ENCODE measurements at places on chromosomes 5 and 9. TPM values are rescaled to one million over a fixed set of nuclear protein-coding genes. Genes with fewer than 3 reads are reported as not detected.

DNA sequence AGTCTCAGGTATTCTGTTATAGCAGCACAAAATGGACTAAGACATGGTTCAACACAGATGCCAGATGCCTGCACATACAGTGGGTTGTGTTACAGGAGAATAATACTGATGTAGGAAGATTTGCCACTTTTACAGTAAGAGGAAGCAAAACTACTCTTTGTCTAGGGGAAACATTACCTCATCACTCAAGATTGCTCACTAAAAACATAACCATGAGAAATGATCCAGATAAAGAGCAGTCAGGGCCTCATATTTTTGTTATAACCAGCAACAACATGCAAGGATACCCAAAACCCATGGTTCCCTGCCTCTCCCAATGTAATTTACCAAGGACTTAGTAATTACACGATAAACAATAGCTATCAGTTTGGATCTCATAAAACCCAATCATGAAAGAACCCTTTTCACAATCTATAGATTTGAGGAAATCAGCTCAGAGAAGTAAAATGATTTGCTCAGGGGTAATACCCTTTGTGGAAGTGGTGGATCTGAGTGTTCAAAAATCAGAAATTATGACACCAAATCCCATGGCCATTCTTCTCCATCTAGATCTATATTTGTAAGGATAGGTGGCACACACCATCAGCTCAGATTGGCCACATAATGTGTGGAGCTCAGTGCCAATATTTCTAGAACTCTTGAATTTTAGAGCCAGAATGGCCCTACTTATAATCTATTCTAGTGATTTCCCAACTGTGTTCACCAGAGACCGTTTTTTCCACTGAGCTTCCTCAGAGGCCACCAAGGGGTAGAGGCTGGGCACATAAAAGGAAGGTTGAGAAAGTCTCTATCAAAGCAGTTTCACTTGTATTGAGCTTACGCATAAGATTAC is 27.8 kb downstream of the DPYSL3 start:
- DNase-seq: no peak
- H3K4me1 ChIP-seq: no peaks in the 10 kb centered on the region

DNA sequence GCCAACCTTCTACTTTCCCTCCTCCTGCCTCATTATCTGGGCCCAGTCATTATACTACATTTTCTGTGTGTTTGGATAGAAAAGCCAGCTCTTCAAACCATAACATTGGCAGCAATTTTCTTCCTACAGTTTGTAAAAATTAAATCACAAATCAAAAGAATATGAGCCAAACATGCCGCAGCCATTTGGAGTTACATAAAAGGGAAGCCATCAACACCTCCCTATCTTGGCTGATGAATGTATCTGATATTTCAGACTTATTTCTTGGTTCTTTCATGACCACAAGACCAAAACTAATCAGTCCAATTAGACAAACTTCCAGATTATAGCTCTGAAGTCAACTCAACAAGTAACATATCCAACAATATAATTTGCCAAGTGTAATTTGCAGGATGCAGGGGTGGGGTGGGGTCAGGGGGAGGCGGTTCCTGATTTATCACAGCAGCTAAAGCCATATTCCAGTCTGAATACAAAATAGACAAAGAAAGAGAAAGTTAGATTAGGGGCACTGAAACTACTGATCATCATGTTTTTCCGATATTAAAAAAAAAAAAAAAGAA is 89.4 kb upstream of the CNTLN start:
- no peaks in the 10 kb centered on the region for H3K36me3 ChIP-seq
- H3K4me3 ChIP-seq: no peak overlapping the region
- no peak overlapping the region for H3K27ac ChIP-seq
- H3K4me1 ChIP-seq: no peaks in the 10 kb centered on the region
- DNase-seq: no peak
- no peaks in the 10 kb centered on the region for H3K27me3 ChIP-seq

The PCDHGA4 gene
- total RNA-seq: 0.54 TPM

The PHF24 gene
- 0.12 TPM for total RNA-seq

- H3K27me3 ChIP-seq: no peaks in the 10 kb centered on the region
- DNase-seq: peak; percentile 35
- no peak overlapping the region for H3K27ac ChIP-seq
- peaks cover 7% of the 10 kb centered on the region for H3K4me1 ChIP-seq
- H3K4me3 ChIP-seq: no peak overlapping the region
- no peaks in the 10 kb centered on the region for H3K36me3 ChIP-seq
Measured at GRCh38 chr5:38497946-38498345, 58.5 kb downstream of the LIFR start.

DNA sequence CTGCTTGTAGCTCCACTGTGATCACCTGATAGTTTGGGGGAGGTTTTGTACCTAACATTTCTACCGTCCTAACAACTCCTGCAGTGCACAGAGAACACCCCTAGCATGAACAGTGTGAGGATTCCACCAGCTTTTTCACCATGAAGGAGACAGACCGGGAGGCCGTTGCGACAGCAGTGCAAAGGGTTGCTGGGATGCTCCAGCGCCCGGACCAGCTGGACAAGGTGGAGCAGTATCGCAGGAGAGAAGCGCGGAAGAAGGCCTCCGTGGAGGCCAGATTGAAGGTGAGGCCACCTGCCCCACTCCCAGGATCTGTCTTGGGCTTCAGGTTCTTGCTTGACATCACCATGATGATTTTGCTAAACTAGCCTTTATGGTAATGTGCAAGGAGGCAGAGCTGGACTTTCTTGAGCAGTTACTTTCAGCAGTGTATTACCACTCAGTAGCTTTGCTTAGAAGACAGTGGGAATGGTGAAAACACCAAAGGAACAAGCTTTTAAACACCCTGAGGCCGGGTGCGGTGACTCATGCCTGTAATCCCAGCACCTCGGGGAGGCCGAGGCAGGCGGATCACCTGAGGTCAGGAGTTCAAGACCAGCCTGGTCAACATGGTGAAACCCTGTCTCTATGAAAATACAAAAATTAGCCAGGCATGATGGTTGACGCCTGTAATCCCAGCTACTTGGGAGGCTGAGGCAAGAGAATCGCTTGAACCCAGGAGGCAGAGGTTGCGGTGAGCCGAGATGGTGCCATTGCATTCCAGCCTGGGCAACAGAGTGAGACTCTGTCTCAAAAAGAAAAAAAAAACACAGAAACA is 3.3 kb downstream of the EXOC3 start:
- DNase-seq: no peak
- H3K27me3 ChIP-seq: no peaks in the 10 kb centered on the region
- H3K27ac ChIP-seq: peak overlapping the region; percentile 10
- no peaks in the 10 kb centered on the region for H3K4me1 ChIP-seq
- no peak overlapping the region for H3K4me3 ChIP-seq

- no peaks in the 10 kb centered on the region for H3K36me3 ChIP-seq
- DNase-seq: no peak
- no peaks in the 10 kb centered on the region for H3K4me1 ChIP-seq
- H3K4me3 ChIP-seq: no peak overlapping the region
Measured at GRCh38 chr5:161600156-161600555, 53.6 kb upstream of the GABRB2 start.

DNA sequence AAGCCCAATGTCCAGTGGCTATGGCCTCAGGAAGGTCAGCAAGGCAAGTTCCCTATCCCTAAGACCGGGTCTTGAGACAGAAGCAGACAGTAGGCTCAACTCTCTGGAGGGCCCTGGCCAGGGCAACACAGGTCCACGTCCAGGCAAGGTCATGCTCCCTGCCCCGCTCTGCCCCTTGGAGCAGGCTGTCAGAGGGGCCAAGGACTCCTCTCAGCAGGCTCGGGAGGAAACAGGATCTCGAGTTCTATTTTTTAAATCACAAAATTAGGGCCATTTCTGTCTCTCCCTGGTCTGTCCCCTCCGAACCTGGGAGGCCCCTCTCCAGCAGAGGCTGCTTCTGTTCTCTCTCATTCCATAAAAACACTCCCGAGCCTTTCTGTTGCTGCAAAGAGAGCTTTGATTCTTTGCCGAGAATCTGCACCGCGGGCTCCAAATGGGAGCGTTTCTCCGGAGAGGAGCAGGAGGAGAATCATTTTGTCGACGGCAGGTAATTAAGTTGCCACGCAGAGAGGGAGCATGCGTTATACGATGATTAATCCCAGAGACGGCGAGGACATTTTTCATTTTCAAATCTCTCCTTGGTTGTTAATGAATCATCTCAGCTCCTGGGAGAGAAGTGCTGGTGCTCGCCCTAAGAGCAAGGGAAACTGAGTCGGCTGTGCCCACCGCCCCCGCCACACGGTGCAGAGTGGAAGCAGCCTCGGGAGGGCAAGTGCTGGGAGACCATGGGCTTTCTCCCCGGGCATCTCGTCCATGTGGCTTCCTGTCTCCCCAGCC is 24.5 kb upstream of the FCN1 start:
- DNase-seq: no peak
- no peaks in the 10 kb centered on the region for H3K4me1 ChIP-seq
- H3K27ac ChIP-seq: no peak overlapping the region
- no peaks in the 10 kb centered on the region for H3K36me3 ChIP-seq

DNA sequence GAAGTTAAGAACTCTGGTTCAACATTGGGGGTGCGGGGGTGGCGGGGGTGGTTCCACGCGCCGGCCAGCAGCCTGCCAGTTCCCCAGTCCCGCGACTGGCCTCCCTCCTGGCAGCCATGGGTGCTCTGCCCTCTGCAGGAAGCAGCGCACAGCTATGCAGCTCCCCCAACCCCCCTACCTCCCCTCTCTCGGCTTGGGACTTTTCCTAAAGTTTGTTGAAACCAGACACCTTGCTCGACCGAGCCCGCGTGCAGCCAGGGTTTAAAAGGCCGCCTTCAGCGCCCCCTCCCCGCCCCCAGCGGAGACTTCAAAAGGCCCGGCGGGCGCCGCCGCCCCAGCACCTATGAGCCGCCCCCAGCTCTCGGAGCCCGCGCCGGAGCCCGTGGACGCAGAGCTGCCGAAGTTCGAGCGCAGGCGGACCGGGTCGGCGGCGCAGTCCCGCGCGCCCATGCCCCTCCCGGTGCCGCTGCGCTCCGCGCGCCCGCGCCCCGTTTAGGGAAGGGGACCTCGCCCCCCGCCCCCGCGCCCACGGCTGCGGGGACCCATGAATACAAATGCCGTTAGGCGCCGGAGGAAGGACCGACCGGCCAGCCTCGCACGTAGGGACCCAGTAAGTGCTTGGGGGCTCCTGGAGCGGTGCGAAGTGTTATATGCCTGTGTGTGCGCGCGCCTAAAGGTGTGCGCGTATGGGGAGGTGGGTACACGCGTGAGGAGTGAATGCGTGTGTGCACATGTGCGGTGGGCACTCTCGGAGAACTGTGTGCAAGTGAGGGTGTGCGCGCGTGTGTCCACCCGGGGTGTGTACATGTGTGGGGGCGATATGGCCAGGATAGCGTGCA is 1.4 kb upstream of the COL27A1 start:
- H3K27me3 ChIP-seq: no peaks in the 10 kb centered on the region
- no peak overlapping the region for H3K27ac ChIP-seq
- H3K4me3 ChIP-seq: peak overlapping the region; percentile 81
- H3K4me1 ChIP-seq: peaks cover 11% of the 10 kb centered on the region

DNA sequence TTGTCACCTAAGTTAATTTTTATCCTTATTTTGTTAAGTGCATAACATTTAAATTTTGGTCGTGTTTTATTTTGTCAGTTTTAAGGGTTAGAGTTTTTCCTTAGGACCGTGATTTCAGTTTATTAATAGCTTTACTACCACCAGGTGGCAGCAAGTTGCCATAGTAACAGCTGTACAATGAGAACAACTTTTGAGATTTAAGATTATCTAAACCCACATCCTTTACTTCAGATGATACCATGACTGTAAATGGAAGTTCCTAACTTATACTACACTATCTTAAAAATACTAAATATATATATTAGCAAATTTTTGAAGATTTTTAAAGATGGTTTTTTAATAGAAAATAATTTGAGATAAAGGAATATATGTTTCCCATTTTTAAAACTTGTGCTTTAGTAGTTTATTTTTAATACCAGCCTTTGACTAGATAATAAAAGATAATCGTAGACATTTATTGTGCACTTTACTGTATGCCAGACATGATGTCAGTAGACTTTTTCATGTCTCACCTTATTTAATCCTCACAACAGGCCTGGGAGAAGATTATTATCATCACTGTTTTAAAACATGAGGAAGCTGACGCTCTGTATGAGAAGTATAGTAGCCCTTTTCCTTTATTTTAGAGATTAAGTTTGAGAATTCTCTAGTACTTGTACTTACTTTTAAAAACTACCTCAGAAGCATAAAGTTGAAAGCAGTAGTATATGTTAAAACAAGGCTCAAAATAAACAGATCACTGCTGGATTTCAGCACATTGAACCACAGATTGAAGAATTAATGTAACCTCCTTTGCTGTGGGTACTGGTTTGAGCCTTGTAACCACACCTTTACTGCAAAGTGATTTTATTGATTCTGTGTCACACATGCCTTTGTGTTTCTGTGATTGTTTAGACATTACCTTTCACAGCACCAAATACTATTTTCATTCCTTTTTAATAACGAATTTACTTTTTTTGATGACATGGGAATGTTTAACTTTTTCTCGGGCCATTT is 27.5 kb downstream of the SREK1 start:
- H3K36me3 ChIP-seq: no peaks in the 10 kb centered on the region
- no peak overlapping the region for H3K27ac ChIP-seq
- DNase-seq: peak; percentile 48
- no peak overlapping the region for H3K4me3 ChIP-seq
- no peaks in the 10 kb centered on the region for H3K27me3 ChIP-seq

- DNase-seq: no peak
- H3K27me3 ChIP-seq: no peaks in the 10 kb centered on the region
- no peaks in the 10 kb centered on the region for H3K4me1 ChIP-seq
Measured at GRCh38 chr5:53825016-53825415, 264.6 kb downstream of the NDUFS4 start.

The CD72 gene
- total RNA-seq: 0.95 TPM

The PCDHA1 gene
- 0.07 TPM for total RNA-seq

The SPZ1 gene
- total RNA-seq: not detected

The LOX gene
- 4.9 TPM for total RNA-seq

The CARD9 gene
- total RNA-seq: 1.7 TPM

GRCh38 chr9:69180670-69181069 is 6.6 kb downstream of the TJP2 start:
- H3K36me3 ChIP-seq: no peaks in the 10 kb centered on the region
- peak; percentile 37 for DNase-seq
- H3K27ac ChIP-seq: no peak overlapping the region
- no peaks in the 10 kb centered on the region for H3K4me1 ChIP-seq
- H3K4me3 ChIP-seq: no peak overlapping the region

- DNase-seq: no peak
- H3K27me3 ChIP-seq: no peaks in the 10 kb centered on the region
- H3K4me1 ChIP-seq: peaks cover under 1% of the 10 kb centered on the region
- no peak overlapping the region for H3K4me3 ChIP-seq
Measured at GRCh38 chr9:121672213-121672612, 20.8 kb downstream of the DAB2IP start.

GRCh38 chr5:8813180-8813579 is 732.7 kb downstream of the SEMA5A start:
- DNase-seq: no peak
- no peaks in the 10 kb centered on the region for H3K27me3 ChIP-seq
- no peak overlapping the region for H3K27ac ChIP-seq
- H3K4me1 ChIP-seq: no peaks in the 10 kb centered on the region

- H3K27me3 ChIP-seq: no peaks in the 10 kb centered on the region
- H3K27ac ChIP-seq: no peak overlapping the region
- H3K36me3 ChIP-seq: no peaks in the 10 kb centered on the region
- DNase-seq: no peak
- no peak overlapping the region for H3K4me3 ChIP-seq
- peaks cover 13% of the 10 kb centered on the region for H3K4me1 ChIP-seq
Measured at GRCh38 chr9:95496687-95497086, 20.1 kb downstream of the PTCH1 start.
